ENCODE measurements at places on chromosomes 6 and 20.

GRCh38 chr20:15561707-15562404 is 1011.4 kb downstream of the KIF16B start:
- DNase-seq: no peak

- peak; percentile 93 for DNase-seq
These were observed 7.8 kb upstream of the LCA5 start for GRCh38 chr6:79544939-79545450.

DNA sequence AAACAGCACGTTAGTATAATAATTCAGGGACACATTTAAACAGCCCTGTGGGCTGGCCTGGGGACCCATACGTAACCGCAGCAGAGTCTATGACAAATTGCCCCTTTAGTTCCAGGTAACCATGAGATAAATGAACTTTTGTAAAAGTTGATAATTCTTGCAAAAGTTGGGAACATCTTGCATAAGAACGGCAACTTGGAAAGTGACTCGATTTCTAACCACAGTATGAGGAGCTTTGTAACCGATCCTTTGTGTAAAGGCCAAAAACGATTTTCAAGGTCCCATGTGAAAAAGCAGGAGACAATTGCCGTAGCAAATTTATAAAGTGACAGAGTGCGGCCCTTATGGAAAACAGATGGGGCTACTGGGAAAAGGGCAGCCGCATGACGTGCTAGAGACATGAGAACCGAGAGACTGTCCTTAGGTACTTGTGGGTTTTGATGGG is 81.6 kb downstream of the PSMG4 start:
- DNase-seq: no peak

DNA sequence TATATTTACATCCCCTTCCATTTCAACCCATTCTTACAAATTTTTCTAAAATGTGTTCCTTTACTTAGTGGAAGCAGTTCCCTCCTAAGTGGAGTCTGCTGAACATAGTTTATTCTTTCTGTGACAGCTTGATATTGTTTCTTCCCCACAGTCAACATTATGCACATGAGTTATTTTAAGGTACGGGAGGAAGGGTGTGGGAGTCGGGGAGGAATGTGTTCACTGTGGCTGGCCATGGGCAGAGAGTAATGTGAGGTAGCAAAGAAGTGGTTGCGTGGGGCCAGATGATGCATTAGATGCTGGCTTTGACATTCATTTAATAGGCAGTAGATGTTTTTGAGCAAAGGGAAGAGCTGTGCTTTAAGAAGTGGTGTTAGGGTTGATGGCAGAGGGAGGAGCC is 98.5 kb downstream of the ARMC2 start:
- no peak for DNase-seq

- DNase-seq: no peak
These were observed 18.5 kb downstream of the CD2AP start for GRCh38 chr6:47495954-47496545.

DNA sequence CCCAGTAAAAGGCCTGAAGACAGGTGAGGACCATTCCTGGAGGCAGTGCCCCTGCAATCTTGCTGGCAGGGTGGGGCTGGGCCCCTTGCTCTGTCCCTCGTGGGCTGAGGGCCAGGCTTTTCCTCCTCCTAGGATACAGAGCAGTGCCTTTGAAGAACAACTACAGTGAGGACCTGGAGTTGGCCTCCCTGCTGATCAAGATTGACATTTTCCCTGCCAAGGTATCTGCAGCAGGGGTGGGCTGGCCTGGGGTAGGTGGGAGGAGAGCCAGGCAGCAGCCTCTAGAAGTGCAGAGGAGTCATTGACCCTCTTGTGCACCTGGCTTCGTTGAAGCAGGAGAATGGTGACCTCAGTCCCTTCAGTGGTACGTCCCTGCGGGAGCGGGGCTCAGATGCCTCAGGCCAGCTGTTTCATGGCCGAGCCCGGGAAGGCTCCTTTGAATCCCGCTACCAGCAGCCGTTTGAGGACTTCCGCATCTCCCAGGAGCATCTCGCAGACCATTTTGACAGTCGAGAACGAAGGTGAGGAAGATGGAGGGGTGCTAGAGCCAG is 36.5 kb downstream of the PLCG1 start:
- no peak for DNase-seq

GRCh38 chr20:3612795-3613572 is 50.2 kb downstream of the GFRA4 start:
- no peak for DNase-seq

DNA sequence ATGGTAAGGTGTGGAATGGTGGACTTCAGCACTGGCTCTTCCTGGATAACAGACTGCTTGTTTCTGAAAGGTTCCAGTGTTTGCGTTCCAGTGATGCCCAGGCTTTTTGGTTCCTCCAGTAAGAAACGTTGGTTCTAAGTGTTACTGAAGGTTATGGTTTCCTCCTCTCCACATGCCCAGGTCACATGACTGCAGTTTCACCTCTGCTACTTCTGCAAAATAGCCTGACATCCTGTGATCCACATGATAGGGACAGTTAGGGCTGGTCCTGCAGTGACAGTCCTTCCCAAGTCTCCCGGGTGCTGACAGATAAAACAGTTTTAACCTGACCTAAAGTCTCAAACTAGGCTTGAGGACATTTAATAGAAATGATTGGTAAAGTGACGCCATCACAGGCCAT is 132.2 kb upstream of the CST7 start:
- no peak for DNase-seq

GRCh38 chr20:59800309-59800708 is 133.1 kb downstream of the SYCP2 start:
- DNase-seq: no peak

DNA sequence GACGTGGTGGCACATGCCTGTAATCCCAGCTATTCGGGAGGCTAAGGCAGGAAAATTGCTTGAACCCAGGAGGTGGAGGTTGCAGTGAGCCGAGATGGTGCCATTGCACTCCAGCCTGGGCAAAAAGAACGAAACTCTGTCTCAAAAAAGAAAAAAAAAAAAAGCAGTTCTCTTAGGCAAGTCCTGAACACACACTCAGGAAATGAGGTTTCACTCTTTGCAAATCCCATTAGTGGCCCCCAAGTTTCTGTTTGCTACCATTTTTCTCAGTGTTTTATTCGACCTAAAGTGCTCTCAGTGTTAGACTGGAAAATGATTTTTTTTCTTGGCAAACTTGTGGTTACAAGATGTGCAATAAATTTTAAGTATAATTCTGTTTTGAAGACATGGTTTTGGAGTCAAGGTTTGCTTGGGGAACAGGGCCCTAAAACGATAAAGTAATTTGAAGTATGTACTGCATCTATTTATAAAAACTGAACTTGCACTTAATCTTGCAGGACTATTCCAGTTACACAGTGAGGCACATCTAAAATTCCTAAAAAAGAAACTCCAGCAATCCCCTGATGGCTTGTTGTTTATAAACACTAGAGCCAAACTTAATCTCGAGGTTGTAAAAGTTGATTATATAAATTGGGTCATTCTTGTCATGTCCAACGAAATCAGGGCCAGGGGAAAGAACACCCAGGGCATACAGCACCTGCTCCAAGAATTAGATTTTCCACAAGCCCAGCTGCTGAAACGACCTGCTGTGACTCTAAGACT is 42.6 kb downstream of the MAP1LC3A start:
- no peak for DNase-seq

DNA sequence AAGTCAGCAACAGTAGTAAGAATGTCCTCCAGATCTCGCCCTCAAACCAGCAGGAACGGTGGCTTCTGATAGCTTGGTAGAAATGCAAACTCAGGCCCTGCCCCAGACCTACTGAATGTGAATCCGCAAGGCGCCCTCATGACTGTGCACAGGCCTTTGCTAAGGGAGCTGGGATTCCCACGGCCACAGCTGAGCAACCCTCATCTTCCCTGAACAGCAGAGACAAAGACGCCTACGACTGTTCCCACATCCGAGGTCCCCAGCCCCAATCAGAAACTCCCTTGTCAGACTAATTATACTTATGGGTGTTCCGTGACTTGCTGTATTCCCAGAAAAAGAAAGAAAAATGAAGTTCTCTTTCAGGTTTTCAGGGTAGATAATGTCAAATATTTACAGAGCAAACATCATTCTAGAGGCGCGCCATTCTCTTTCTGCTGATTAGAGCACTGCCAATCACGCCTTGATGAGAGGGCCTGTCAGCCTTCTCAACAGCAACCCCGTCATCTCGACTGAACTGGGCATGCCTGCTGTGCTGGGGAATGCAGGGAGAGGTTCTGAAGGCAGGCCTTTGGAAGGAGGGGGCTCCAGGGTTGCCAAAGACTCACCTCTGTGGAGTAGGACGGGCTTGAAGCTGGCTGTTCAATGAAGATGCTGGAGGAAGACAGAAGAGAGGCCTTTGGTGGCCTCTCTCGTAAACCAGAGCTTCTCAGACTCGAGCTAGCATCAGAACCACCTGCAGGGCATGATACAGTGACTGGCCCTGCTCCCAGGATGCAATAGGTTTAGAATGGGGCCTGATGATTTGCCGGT is 79.9 kb downstream of the ZNF217 start:
- DNase-seq: no peak

GRCh38 chr6:37011656-37012378 is 6.4 kb downstream of the FGD2 start:
- DNase-seq: no peak

DNA sequence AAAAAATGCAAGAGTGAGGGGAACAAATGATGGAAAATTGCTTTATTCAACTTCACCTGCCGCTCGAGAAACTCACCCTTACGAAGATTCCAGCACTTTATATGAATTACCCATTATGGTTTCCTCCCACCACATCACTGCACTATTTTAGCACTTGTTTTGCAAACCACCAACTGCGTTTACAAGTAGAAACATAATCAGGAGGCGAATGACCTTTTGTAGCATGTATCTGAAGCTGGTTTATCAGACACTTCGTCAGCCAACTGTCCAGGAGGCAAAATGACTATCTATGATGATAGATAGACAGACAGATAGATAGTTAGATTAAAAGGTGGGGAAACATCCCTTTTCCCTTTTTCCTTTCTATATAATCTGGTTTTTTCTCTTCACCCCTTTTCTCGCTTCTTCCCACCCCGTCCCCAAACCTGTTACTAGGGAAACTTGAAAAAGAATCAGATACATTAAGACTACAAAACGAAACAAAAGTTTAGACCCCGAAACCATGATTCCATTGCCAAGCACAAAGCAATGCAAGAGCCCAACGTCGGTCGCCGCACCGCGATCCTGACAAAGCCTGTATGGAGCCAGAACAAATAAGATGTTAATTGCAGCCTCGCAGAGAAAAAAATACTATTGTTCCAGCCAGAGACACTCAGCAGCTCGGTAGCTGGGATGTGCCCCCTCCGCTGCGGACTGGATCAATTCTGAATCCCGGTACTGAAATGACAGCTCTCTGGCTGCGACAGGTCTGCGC is 933 bp upstream of the ADGRB3 start:
- DNase-seq: peak; percentile 28

- no peak for DNase-seq
These were observed 50.7 kb upstream of the BHLHE23 start for GRCh38 chr20:63057171-63058117.

DNA sequence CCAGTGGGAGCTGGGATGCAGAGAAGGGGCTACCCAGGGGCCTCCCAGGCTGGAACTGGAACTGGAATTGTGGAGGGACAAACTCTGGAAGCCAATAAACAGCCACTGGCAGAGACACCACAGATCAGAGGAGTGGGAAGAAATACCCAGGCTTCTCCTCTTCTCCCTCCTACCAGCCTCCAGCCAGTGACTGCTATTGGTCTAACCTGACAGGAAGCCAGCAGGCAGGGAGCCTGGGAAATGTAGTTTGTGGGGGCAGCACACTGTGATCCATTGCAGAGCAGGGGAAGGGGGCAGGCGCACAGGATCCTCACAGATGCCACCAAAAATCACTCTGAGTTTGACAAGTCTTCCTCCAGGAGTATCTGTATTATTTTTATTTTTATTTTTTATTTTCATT is 12.1 kb upstream of the MLN start:
- no peak for DNase-seq

- no peak for DNase-seq
These were observed 633 bp downstream of the RPRD1B start for GRCh38 chr20:38034108-38034649.

DNA sequence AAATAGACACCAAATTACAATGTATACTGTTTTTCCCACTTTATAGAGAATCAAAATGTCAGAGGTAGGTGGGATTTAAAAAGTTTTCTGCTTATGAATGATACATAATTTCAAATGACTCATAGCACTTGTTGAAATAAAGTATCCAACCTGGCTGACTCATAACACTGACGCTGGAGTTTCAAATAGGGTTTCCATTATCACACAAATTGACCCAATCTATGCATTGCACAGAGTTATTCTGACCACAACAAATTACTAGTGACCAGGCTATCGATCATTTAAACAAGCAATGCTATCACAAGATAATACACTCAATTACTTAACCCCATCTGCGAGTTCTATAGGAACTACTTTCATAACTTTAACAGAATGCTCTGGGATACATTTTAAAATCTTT is 31.9 kb upstream of the PRELID3B start:
- DNase-seq: no peak

- no peak for DNase-seq
These were observed 424 bp upstream of the KIF13A start for GRCh38 chr6:17987697-17988421.

- DNase-seq: no peak
These were observed 30.0 kb downstream of the OTOR start for GRCh38 chr20:16778159-16778558.

GRCh38 chr20:48826069-48826468 is 1.7 kb downstream of the PREX1 start:
- DNase-seq: peak; percentile 65

DNA sequence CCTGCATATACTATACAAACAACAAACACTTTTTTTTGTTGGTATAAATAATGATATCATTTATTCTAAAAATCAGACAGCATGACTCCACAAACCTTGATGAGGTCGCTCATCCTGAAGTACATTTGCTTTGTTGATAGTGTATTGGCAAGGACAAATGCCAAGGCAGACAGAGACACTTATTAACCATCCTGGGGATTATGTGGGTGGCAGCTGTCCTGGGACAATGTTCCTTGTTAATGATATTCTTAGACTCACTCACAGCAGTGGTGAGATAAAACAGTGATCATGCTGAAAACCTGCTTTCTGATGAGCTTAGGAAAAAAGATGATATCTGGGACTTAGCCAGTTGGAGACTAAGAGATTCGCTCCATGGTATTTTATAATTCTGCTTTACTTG is 85.4 kb upstream of the OGFRL1 start:
- DNase-seq: no peak

- DNase-seq: no peak
These were observed 99.3 kb downstream of the SESN1 start for GRCh38 chr6:108995296-108995695.

- no peak for DNase-seq
These were observed 16.8 kb downstream of the BCL2L1 start for GRCh38 chr20:31705598-31706597.

Measured in iPS DF 19.7 (cell line).